HS-27A (cell line): ENCODE measurements at places on chromosomes 7 and 10.
A peak's percentile ranks its signal among the peaks of the same experiment; 100 is the strongest.

DNA sequence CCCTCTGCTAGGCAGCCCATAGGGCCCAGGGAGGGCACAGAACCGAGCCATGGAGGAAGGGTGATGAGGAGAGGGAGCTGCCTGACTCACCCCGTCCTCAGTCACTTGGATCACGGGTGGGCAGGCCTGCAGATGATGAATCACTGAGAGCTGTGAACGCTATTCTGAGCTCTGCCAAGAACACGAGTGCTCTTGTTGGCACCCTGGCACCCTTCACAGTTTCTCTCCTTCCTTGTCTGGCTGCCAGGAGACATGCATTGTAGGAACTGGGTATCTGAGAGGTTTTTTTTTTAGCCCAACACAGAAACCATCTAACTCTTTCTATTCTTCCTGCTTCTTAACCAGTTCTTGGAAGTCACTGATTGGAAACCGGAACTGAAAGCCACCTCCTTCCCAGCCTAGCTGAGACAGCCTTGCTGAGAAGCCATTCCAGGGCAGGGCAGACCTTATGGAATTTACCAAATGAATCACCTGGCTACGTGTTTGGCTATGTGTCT, 82.1 kb downstream of the SLC37A3 start:
- DNase-seq: no peak

DNA sequence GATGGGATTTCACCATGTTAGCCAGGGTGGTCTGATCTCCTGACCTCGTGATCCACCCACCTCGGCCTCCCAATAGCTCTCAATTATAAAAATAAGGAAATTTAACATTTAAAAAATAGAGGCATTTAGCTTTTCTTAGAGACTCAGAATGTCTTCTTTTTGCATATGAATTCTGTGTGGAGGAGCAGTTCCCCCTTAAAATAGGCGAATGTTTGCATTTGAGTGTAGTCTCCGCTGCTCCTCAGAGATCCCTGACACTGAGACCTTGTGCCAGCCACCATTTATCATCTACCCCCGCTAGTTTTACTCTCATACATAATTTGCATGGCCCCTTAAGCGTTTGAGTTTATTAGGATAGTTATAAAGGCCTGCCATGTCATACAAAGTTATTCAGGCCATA, 461.9 kb downstream of the SORCS3 start:
- DNase-seq: no peak

- no peak for DNase-seq
Measured at GRCh38 chr10:50600831-50601477, 22.8 kb downstream of the SGMS1 start.

- no peak for DNase-seq
Measured at GRCh38 chr7:95772771-95773581, 622 bp downstream of the DYNC1I1 start.

- DNase-seq: no peak
Measured at GRCh38 chr10:75487755-75488125, 56.3 kb downstream of the LRMDA start.

DNA sequence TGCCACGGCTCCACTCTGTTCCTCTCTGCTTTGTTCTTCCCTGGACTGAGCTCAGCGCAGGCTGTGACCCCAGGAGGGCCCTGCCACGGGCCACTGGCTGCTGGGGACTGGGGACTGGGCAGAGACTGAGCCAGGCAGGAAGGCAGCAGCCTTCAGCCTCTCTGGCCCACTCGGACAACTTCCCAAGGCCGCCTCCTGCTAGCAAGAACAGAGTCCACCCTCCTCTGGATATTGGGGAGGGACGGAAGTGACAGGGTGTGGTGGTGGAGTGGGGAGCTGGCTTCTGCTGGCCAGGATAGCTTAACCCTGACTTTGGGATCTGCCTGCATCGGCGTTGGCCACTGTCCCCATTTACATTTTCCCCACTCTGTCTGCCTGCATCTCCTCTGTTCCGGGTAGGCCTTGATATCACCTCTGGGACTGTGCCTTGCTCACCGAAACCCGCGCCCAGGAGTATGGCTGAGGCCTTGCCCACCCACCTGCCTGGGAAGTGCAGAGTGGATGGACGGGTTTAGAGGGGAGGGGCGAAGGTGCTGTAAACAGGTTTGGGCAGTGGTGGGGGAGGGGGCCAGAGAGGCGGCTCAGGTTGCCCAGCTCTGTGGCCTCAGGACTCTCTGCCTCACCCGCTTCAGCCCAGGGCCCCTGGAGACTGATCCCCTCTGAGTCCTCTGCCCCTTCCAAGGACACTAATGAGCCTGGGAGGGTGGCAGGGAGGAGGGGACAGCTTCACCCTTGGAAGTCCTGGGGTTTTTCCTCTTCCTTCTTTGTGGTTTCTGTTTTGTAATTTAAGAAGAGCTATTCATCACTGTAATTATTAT, 1.2 kb downstream of the CLDN4 start:
- no peak for DNase-seq

DNA sequence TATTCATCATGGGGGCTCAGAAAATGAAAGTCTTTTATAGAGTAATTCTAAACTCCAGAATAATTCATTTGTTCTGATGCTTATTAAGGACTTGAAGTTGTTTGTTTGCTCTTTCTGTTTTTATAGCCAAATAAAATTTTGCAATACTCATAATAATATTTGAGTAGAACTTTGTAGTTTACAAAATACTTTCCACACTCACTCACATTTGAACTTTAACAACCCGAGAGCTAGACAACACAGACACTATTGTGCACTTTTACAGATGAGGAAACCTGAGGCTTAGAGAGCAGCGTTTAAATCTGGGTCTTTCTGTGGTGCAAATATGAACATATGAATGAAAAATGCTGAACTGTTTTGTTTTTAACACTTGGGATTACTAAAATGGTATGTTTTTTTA, 126.8 kb downstream of the KAT6B start:
- no peak for DNase-seq

- DNase-seq: no peak
Measured at GRCh38 chr10:129972966-129973673, 9.0 kb upstream of the EBF3 start.

DNA sequence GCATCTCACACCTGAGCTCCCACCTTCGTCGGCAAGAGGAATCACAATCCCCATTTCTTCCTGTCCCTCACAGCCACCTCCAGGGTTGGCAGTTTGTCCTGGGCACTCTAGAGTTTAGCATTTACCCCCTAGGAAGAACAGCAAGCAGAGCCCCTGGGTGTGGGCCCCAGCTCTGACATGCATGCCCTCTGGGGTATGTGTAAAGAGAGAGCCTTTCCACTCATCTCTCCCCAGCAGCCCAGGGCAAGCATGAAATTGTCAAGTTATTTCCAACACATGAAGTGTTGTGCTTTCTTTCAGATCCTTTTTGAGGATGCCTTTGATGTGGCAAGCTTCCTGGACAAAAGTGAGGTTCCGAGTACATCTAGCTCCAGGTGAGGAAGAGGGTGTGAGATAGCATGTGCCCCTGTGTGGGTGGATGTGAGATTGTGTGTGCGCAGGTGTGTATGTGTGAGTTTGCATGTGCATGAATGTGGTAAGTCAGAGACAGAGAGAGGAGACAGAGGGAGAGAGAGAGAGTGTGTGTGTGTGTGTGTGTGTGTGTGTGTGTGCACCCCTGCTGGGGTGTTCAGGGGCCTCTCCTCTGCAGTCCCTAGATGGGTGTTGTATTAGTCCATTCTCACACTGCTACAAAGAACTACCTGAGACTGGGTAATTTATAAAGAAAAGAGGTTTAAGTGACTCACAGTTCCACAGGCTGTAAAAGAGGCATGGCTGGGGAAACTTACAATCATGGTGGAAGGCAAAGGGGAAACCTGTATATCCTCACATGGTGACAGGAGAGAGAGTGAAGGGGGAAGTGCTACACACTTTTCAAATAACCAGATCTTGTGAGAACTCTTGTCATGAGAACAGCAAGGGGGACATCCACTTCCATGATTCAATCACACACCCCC, 18.1 kb downstream of the STRA8 start:
- no peak for DNase-seq

GRCh38 chr10:50439806-50440205, 183.9 kb downstream of the SGMS1 start:
- no peak for DNase-seq

GRCh38 chr10:95545981-95546380, 15.2 kb downstream of the SORBS1 start:
- DNase-seq: no peak

DNA sequence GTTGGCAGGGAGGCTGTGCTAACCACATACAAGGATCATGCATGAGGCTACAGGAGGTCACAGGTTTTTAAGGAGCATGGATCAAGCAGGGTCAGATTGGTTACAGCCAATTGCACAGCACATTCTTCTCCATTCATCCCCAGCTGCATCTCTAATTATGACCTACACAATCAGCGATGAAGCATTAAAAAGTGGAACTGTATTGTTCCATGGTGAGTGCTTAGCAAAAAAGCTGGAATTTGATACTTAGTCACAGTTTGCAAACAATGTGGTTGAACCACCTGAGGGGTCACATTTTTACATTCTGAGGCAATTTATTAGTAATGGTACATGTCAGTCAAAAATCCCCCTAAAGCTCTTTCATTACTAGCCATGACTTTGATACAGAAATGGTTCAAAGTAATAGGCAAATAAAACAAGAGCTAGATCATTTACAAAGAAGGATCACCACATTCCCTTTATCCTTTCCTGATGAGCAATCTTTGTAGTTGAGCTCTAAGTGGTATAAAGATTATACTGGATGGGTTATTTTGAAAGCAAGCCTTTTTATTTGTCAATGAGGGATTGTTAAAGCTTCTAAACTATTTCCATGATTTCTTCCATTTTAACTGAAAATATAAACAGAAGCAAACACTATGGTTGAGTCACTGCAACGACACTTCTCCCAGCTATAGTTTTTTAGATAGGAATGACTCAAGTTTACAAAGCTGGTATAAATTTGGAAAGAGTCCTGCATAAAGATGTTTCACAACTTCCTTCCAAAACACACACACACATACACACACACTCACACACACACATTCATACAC, 217.8 kb upstream of the SEMA3A start:
- DNase-seq: peak; percentile 54

DNA sequence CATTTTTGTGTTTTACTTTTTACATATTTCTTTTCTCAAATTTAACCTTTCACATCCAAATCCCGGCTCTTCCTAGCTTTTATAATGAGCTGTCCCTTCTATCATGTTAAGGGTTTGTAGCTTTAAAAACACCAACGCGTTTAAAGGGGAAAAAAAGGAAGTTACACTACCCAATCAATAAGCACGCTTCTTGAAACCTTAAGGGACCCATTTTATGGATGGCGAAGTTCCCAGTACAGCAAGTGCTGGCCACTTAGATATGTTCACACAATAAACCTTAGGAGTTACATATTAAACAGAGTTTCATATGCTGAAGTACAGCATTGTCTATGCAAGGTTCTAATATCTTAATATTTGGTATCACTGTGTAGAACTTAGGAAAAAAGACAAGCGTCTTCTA, 1.8 kb downstream of the GNG11 start:
- DNase-seq: no peak

GRCh38 chr7:158266817-158267741, 320.5 kb downstream of the PTPRN2 start:
- DNase-seq: no peak

DNA sequence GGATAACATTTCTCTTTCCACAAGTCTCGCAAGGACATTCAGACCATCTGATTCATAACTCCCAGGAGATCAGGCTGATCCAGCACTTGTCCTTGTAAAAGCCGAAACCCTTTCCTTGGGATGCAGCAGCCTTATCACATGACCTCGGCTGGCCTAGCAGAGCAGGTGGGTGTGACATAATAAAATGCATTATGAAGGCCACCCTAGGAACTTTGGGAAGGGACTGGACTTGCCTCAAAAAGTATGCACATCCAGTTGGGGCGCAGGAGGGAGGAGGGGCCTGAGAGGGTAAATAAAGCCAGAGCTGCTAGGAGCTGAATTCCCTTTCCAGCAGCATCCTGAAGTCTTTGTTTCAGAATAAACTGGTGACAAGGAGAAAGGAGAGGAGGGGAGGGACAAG, 260.8 kb downstream of the SNX13 start:
- DNase-seq: peak; percentile 51

DNA sequence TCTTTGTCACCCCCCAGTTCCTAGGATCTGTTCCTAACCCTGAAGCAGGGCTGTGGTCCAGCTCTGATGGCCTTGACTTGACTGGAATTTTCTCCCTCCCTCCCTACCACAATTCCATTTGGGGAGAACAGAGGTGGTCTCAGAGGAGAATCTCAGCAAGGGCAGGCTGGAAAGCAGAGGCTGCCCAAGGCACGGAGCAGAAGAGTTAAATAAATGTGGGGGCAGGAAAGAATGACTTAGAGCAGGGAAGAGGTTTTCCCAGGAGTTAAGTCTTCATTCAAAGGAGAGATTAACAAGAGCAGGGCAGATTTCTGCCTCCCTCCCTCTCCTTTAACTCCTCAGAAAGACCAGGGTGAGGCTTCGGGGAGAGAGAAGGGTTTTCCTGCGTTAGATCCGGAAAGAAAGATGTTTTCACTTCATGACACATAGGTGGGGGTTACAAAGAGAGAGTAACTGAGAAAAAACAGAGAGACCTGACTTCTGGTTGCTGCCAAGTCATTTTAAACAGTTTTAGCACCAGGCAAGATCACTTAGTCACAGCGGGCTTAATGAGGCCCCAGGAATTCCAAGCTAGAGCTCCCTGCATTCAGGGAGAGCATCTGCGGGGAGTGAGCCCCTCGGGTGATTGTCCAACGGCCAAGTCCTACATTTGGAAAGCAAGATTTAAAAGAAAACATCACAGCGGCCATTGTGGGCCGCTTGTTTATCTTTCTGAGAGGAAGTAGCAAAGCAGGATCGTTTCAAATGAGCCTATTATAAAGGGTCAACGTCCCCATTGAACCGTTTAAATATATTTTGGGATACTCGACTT, 78.7 kb downstream of the ARHGAP22 start:
- DNase-seq: no peak

- no peak for DNase-seq
Measured at GRCh38 chr7:48426331-48426965, 255.2 kb downstream of the ABCA13 start.

DNA sequence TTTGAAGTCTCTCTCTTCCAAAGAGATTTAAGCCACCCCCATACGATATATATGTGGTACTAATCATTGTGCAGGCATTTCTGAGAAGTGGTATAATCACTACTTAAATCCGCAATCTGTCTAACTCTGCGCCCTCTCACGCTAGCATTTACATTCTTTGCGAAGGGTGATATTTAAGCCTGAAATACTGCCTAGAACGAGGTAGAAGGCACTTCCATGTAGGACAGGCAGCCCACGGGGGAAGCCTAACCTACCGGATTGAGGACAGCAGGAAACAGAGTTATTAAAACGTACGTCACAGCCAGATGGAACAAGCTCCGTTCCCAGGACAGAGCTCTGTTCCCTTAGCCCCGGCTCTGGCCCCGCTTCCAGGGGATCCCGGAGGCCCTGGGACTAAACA, 59.3 kb upstream of the ECHDC3 start:
- no peak for DNase-seq
